Tongue (tissue), 3 donors: ENCODE measurements at places on chromosomes 4 and X. TPM values are rescaled to one million over a fixed set of nuclear protein-coding genes. Genes with fewer than 3 reads are reported as not detected.

- DNase-seq: peak; percentile 46
Measured at GRCh38 chr4:167233685-167234315, 494 bp downstream of the SPOCK3 start.

GRCh38 chr4:6619116-6619465 lies 21.4 kb upstream of the MRFAP1 start:
- DNase-seq: no peak

DNA sequence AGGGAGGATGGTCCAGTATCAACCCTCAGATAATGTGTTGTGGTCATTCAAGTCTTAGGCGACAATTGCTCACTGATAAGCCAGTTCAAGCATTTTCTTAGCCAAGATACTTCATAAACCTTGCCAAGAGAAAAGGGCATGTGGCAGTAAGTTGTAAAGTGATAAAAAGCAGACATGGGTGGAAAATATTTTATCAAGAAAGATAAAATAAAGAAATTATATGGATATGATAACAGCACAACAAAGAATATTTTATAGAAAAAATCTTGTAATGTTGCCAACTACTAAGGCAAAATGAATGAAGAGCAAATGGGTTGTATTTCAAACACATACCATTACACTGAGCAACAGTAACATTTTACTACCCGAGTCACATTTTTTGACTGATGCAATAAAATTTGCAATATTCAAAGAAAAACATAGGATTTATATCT lies 217.4 kb upstream of the PITX2 start:
- DNase-seq: no peak

DNA sequence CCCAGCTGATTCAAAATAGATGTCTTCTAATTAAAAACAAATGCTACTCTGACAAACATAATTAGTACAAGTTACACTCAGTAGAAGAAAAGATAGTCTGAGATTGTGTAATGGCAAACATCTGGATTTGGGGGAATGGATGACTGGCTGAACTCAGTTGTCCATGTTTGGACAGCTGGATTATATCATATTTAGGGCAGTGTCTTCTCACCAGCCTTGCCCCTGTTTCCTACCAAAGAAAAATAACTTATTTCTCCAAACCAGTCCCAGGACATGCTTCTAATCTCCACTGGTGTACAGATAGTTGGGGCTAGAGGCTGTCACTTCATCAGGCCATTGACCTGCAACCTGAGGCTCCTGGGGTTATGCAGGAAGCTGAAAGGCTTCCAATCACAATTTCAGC lies 237.3 kb downstream of the USP46 start:
- DNase-seq: peak; percentile 24

GRCh38 chr4:8026453-8026852 lies 86.8 kb upstream of the AFAP1 start:
- peak; percentile 59 for DNase-seq

DNA sequence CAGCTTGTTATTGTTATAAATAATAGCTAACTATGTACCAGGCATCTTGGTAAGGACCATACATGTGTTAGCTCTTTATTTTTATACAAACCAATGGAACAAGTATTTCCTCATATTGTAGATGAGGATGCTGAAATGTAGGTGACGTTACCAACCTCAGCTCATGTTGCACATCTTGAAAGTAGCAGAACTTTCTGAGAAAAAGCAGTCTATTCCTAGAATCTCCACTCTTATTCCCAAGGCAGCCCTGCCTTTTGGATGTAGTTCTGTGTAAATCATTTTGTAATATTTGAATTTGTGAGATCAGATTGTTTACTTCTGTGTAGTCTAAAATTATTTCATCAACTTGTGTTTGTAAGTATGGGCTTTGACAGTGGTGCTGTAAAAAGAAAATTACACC lies 5.3 kb downstream of the FHDC1 start:
- no peak for DNase-seq

DNA sequence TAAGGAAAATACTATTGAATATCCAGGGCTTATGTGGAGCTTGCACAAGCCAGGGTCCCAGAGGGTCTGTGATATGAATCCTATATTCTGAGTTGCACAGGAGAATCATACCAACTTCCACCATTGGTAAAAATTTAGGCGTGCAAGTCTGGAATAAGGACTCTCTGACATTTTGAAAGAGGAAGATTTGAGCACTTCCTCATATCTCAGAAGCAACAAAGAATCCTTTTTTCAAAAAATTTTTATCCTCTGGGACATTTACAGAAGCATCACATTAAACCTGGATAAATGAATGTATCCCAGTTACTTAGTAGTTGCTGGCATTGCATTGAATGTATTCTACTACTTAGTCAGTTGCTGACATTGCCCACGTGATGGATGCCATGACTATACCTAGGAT lies 24.2 kb upstream of the CAMK2D start:
- DNase-seq: no peak

DNA sequence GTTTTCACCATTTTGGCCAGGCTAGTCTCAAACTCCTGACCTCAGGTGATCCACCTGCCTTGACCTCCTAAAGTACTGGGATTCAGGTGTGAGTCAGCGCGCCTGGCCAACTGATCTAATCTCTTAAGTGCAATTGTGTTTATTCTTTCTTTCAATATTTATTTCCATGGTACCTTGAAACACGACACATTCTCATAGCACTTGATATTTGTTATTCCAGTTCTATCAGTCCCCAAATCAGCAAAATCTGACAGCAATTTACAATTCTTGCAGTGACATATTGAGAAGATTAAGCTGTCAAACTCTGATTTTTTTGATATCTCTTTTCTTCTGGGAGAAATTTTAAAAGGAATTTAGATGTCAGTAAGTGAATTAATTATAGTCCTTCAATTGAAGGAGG lies 218.1 kb upstream of the FAT4 start:
- DNase-seq: no peak

DNA sequence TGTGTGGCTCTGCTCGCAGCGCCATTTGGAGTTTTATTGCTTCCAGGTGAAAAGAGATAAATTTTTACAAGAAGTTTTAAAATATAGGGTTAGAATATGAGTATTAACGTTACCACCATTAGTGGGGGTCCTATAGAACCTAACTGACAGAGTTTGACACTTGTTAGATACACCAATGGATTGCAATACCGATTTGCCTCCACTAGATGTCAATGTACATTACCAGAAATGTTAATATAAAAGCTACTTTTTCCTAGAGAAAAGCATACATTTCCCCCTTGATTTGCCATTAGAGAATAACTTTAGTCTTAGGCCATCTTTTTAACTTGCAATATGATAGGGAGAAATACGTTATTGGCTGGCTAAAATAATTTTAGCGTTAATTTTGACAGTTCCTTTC lies 108.4 kb downstream of the LINC00632 start:
- peak; percentile 27 for DNase-seq

- DNase-seq: no peak
Measured at GRCh38 chrX:46628460-46629371, 55.2 kb downstream of the CHST7 start.

- DNase-seq: no peak
Measured at GRCh38 chr4:55864577-55865223, 11.3 kb downstream of the EXOC1 start.

- no peak for DNase-seq
Measured at GRCh38 chr4:67701517-67701850, 529 bp upstream of the UBA6 start.

DNA sequence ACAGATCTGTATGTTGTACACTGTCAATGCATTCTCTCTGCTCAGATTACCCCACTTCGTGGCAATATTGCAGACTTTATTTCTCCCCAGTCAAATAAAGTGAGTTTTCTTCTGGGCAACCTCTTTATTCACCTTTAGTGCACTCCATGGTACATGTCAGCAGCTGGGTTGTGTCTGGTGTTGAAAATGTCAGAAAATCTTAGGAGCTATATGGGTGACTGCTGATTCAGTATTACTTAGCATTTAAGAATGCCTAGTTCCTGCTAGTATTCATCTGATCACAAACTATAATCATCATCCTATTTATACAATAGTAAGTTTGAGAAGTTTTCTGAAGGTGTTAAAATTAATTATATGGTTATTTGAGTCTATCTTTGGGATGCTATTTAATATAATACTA lies 112.5 kb downstream of the CFAP299 start:
- no peak for DNase-seq

DNA sequence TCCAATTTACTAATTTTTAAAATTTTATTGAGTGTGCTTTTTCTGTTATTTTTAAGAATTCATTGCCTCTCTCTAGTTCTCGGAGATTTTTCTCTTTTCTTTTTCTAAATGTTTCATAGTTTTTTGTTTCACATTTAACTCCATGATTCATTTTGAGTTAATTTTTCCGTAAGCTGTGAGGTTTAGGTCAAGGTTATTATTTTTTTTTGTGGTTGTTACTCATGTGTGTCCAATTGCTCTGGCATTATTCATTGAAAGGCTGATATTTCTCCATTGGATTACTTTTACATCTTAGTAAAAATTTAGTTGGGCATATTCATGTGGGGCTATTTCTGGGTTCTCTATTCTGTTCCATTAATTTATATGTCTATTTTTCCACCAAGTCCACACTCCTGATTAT lies 220.8 kb downstream of the MID1IP1 start:
- no peak for DNase-seq

GRCh38 chrX:9110808-9111207 lies 76.9 kb upstream of the FAM9B start:
- no peak for DNase-seq

DNA sequence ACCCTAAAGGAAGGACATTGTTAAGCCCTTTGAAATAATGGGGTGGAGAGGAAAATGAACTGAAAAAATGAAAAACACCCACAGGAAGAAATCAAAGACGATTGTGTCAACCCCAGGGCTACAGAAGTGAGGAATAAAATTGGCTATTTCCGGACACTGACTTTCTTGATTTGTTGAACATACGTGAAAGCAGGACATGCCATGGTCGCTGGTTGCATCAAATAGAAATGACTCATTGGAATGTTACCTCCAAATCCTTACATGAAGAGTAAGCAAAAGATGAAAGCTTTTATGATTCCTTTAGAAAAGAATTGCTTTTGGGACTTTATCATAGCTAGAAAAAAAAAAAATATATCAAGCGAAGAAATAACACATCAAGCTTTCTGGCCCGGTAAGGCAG lies 75.3 kb downstream of the DCUN1D4 start:
- DNase-seq: no peak

- DNase-seq: no peak
Measured at GRCh38 chr4:111268769-111269414, 646.0 kb upstream of the PITX2 start.

DNA sequence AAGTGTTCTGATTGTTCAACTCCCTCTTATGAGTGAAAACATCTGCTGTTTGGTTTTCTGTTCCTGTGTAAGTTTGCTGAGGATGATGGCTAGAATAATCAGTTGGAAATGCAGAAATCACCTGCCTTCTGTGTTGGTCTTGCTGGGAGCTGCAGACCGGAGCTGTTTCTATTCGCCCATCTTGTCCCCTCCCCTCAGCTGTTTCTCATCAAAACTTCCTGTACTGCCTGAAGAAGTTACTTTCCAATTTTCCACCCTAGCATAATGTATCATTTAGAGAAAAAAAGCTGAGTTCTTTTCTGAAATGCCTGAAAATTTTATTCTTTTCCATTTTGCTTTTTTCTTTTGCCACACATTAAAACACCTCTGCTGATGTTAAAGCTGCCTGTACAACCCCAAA lies 167.6 kb downstream of the TEX13A start:
- DNase-seq: peak; percentile 18

GRCh38 chrX:68646421-68646820 lies 1.0 kb upstream of the STARD8 start:
- DNase-seq: no peak

DNA sequence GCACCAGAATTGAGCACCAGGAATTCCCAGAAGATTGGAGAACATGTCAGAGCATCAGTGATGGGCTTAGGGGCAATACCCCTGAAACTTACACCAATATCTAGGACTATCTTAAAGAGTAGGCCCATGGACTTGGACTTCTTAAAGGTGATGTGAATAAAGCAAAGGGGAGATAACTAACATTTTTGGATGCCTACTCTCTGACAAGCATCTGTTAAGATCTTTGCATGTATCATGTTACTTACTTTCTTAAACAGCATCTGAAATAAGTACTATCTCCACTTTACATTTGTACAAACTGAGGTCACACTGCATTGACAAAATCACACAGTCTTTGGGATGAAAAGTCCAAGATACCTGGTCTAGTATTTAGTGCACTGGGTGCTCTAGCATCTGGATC lies 258.6 kb upstream of the ARSJ start:
- no peak for DNase-seq

DNA sequence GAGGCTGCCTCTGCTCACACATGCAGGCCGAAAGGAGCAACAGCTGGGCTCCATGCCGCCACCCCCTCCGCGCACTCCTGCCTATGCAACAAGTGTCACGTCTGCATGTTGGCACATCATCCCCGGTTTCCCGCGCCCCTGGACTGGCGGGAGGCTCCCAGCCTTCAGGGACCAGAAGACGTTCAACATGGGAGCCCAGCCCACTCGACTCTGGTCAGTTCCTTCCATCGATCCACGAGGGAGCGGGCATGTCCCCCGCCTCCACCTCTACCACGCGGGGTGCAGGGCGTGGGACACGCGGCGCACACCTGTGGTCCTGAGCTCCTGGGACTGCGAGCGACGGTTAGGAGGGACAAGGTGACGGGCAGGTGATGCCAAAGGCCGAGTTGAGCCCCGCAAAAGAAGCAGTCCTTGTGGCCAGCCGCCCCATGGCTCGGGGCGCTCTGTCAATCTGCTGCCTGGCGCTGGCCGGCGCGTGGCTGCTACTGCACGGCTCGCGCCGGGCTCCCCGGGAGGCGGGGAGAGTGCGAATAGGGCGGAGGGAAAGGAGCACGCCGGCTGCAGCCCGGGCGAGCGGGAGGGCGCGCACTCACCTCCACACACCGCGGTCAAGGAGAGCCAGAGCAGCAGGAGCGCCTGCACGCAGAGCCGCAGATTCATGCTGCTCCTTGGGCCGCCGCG lies 645 bp downstream of the APLN start:
- no peak for DNase-seq

- DNase-seq: no peak
Measured at GRCh38 chr4:41396214-41396613, 139.5 kb downstream of the UCHL1 start.

- DNase-seq: no peak
Measured at GRCh38 chr4:7389719-7390118, 45.0 kb downstream of the PSAPL1 start.

GRCh38 chrX:12945494-12945893 lies 29.4 kb upstream of the TMSB4X start:
- no peak for DNase-seq

GRCh38 chrX:109774706-109775105 lies 41.6 kb upstream of the ACSL4 start:
- no peak for DNase-seq

Gene SSX3
- total RNA-seq: not detected

Gene SERTM2
- 7.9 TPM for total RNA-seq

Gene TNIP2
- 20.7 TPM for total RNA-seq

Gene NAP1L2
- total RNA-seq: 1.8 TPM

Gene IQCM
- total RNA-seq: not detected

Gene TRIM75
- total RNA-seq: not detected

Gene SSX1
- not detected for total RNA-seq

Gene HEPH
- 19.0 TPM for total RNA-seq

Gene HSFX4
- total RNA-seq: not detected

Gene CSAG1
- total RNA-seq: not detected
